ENCODE measurements at places on chromosomes 11 and 22.

GRCh38 chr11:104995001-104995408, 26.6 kb upstream of the CASP4 start:
- DNase-seq: no peak

DNA sequence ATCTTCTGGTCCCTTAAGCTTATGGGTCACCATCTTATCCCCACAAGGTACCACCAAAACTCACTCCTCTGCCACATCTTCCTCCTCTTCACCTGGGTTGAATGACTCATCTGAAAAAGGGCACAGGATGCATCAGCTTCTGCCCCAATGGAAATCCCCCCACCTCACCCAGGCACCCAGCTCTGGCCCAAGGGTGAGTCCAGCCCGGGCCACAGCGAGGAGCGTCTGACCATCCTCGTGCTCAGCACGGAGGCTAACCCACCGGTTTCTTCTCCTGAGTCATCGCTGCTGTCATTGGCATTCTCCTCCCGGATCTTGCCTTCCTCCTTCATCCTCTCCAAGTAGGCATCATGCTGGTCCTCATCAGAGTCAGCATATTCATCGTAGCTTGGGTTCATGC, 5.3 kb upstream of the TNKS1BP1 start:
- DNase-seq: no peak

DNA sequence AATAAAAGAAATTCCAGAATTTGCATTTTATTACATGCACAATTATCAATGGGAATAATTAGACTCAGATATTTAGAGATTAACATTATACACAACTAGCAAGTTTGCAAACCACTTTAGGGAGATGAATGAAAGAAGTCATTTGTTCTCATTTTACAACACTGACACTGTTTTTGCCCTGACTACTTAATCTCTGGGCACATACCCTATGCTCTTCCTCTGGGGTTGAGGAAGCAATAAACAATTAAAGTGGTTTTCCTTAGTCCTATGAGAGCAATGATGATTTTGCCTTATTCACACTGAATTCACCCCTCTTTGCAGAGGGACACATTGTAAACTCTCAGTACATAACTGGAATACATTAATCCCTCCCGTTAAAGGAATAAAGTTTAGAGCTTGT, 72.7 kb downstream of the TRPC6 start:
- DNase-seq: no peak

GRCh38 chr11:72838691-72839305, 24.6 kb downstream of the ATG16L2 start:
- no peak for DNase-seq

DNA sequence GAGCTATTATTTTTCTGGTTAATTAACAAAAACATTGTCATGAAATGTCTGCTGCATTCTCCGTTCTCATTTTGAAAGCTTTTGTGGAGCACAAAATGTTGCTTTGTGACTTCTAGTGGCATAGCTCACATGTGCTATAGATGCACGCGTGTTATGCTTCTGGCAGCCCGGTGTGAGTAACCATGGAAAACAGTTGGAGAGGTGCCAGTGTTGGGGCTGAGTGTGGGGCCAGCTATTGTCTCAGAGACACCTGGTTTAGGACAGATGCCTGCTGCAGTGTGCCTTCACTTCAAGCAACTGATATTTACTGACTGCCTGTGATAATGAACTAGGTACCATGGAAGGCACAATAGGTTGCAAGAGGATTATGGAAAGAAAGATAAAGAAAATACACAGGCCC, 760.6 kb downstream of the NTM start:
- no peak for DNase-seq
